CD4-positive, alpha-beta T cell treated with Interleukin-1 beta for 1 hour (primary cell): ENCODE measurements at places on chromosomes 4 and X.

- DNase-seq, result peak; percentile 72
Measured at GRCh38 chrX:49171752-49172279, at the start of gene PLP2. TSS of gene PLP2 (plus strand) at chrX:49171898. CDS start at chrX:49172001, 103 bp downstream.

GRCh38 chr4:133969202-133969848, 232.3 kb downstream of the PABPC4L start:
- DNase-seq, result no peak

GRCh38 chr4:54172156-54172555, 56.9 kb upstream of the PDGFRA start:
- DNase-seq, result no peak

GRCh38 chr4:54746218-54746617, 88.5 kb downstream of the KIT start:
- DNase-seq, result no peak

DNA sequence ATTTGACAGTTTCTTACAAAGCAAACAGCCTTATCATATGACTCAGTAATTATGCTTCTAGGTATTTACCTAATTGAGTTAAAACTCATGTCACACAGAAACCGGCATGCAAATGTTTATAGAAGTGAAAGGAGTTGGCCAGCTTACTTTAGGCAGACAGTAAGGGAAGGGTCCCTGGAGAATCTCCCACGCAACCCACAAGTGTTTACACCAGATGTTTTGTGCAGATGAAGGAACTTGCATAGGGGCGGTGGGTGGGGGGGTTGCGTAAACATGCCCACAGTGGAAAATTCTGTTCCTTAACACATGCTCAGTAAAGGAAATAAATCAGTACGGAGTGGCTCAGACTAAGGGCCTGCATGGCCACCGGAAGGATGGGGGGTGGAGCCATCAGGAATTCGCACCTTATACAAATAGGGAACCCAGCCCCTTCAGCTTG, 330.5 kb upstream of the AADAT start:
- no peak for DNase-seq

DNA sequence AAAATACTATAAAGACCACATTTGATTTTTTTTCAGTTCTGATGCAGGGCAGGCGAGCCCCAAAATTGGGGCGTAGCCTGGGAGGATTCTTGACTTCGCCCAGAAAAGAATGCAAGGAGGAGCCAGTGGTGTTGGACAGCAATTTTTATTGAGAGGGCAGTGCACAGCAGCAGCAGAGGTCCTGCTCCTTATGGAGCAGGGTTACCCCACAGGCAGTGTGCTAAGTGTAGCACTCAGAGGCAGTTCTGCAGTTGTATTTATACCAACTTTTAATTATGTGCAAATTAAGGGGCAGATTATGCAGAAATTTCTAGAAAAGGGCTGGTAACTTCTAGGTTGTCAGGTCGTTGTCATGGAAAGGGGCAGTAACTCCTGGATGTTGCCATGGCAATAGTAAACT, 69.9 kb downstream of the GASK1B start:
- DNase-seq, result no peak

DNA sequence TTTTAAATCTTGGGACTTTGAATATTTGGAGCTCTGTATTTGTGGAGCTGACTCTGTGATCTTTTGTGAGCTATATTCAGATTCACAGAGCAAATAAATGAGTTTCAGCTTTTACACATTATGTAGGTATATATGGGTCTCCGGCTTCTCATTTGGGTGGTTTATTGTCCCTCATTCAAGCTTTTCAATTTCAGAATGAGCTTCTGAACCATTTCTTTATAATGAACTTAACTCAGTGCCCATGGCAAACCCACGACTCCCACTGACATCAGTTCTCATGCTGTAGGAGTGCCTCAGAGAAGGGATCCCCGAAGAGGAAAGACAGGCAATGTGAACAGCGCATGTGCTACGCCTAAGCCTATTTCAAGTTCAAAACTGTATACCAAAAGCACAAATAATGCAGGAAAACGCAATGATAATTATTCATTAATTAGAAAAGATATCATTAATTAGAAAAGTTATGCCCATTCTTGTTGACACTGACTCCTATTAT, 156.6 kb downstream of the DCTD start:
- DNase-seq, result no peak

- DNase-seq, result no peak
Measured at GRCh38 chr4:47145630-47146029, 114.3 kb downstream of the GABRB1 start.

DNA sequence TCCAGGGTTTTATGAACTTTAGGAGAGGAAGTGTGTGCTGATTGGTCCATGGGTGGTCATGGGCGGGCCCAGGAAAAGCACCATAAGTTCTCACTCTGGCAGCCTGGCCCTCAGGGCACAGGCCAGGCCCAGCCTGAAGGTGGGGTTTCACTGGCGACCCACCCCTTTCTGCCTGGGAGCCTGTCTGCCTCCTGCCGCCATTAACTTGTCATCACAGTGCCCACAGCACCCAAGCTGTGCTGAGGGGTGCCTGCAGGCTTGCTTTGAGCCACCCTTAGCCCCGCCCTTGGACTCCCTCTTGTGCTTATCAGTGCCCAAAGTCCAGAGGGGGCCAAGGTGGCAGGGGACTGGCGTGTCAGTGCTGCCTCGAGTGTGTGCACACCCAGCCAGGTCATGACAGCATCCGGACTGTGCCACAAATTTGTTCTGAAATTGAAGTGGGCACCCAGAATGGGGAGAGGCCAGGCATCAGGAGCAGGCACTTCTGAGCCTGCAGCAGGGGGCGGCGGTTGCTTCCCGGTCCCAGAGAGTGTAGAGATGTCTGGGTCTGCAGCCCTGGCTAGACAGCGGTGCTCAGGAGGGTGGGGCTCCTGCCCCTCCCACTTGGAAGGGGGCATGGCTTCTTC, 455.6 kb downstream of the TMA16 start:
- no peak for DNase-seq

DNA sequence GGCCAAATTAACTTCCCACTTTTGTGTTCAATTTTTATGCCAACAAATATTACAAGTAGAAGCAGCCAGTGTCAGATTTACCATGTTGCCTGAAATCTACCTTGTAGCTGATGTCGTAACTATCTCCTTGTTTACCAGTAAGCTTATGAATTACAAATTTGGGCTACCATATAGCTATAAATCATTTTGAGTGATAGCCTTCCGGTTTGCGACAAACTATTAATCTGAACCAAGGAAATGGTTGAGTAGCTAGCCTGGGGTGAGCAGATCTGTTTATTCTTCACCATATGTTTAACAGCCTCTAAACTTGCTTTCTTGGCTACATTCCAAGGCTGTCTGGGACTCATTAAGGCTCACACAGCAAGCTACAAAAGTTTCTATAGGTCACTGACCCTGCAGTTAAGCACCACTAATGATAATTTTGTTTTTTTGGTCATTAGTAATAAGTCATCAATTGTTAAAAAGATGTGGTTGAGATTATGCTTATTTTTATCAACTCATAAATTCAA, 218.7 kb upstream of the SPOCK3 start:
- no peak for DNase-seq

GRCh38 chr4:7618361-7618760, 183.6 kb upstream of the PSAPL1 start:
- DNase-seq, result no peak

DNA sequence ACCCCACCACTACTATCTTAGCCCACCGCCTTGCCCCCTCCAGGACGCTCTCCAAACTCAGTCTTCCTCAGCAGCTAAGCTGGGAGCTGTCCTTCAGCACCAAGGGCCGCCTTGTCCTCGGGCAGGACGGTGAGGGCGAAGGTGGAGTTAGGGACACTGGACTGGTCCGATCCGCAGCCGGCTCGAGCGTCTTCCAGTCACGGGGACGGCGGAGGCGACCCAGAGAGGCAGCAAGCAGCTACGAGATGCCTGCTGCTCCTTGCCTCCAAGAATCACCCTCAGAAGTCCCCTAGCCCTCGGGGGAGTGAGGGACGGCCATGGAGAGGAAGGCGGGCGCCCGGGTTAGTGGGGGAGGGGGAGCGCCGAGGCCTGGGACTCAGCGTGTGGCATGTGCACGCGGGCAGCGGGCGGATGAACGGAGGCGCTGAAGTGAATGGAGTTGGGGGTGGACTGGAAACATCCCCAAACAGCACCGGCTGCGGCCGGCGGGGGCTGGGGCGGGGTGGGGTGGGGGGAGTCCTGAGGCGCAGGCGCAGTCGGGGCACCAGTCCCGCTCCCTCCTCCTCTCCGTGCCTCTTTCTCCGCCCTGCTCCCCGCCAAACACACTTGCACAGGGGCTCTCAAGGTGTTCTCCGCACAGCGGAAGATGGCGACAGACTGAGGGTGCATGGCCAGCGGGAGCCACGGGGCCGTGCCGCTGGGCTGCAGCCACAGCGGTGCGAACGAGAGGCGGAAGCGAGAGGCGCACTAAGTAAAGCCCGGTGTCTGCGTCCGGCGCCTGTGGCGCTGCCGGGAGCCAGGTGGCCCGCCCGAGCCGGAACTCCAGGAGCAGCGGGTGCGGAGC, at the start of gene NALF2:
Gene NALF2, plus strand, starts transcription at position 545 of the 844 bp plus-strand sequence. CDS start 957 bp downstream, outside the sequence.
- no peak for DNase-seq

GRCh38 chr4:186658657-186659056, 65.0 kb downstream of the FAT1 start:
- DNase-seq, result no peak
